A172 (cell line): ENCODE measurements at places on chromosomes 2 and 18. TPM values are rescaled to one million over a fixed set of nuclear protein-coding genes. Genes with fewer than 3 reads are reported as not detected.
A peak's percentile ranks its signal among the peaks of the same experiment; 100 is the strongest.

Gene MRPL30
- 53.6 and 67.3 TPM in 2 replicates for total RNA-seq

Gene COL4A4
- 0.38 and 0.41 TPM in 2 replicates for total RNA-seq

Gene SNORC
- total RNA-seq, result 0.17 and 0.86 TPM in 2 replicates

Gene ADAM23
- total RNA-seq, result 4.6 and 4.9 TPM in 2 replicates

Gene RAB6C
- total RNA-seq, result not detected in 2 replicates

Gene CCBE1
- total RNA-seq, result 6.5 and 8.3 TPM in 2 replicates

Gene CCDC74B
- total RNA-seq, result 52.8 and 60.1 TPM in 2 replicates

Gene PARD6G
- 4.8 and 8.8 TPM in 2 replicates for total RNA-seq

Gene VWC2L
- not detected in 2 replicates for total RNA-seq

- no peak for DNase-seq
Observed at GRCh38 chr18:57630754-57631595, 9.3 kb upstream of the NARS1 start.

DNA sequence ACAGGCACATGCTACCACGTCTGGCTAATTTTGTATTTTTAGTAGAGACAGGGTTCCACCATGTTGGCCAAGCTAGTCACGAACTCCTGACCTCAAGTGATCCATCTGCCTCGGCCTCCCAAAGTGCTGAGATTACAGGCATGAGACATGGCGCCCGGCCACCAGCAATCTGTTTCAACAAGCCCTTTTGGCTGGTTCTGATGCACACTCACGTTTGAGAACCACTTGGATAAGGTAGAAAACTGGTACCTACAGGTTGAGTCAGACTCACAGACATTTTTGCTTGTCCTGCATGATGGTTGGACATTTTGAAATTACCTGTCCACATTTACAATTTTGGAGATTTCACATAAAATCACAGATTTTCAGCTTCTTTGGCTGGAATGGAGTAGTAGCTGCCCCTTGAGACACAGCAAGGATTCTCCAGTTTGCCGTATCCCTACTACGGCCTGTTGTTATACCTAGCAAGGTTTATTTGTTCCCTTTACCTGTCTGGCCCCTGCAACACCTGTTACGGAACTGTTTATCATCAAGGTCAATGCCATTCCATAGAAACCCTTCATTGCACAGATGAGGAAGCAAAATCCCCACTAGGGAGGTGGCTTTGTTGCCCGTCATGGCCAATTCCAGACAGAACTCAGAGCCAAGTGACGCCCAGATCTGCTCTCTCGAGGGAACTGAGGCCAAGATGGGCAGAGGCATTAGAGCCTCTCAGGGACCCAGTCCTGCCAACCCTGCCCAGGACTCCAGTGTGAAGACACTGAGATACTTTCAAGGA lies 31.4 kb upstream of the IGFBP2 start:
- no peak for DNase-seq

- DNase-seq, result no peak
Observed at GRCh38 chr2:26754972-26755670, 9.0 kb upstream of the SLC35F6 start.

- no peak for DNase-seq
Observed at GRCh38 chr2:231535961-231536360, 5.7 kb upstream of the NMUR1 start.

- peak; percentile 8 for DNase-seq
Observed at GRCh38 chr2:66789741-66790140, 354.8 kb downstream of the MEIS1 start.

GRCh38 chr2:32835148-32835547 lies 111.6 kb upstream of the LTBP1 start:
- DNase-seq, result no peak

DNA sequence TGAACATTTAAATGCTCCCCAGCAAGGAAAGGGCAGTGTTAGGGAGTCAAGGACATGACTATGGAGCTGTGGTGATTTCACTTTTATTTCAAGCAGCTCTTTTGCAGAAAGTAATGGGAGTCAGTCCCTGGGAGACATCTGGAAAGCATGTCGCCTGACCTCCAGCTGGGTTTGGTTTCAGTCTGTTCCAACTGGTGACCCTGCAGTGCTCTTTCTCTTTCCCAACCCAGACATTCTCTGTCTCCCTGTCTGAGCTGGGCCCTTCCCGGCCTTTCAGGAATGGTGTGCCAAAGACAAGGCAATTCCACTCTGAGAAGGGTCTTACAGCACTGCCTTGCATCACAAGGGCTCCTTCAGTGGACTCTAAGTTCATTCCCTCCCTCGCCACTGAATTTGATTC lies 323.2 kb downstream of the OSR1 start:
- DNase-seq, result no peak

- no peak for DNase-seq
Observed at GRCh38 chr2:46300406-46300832, 3.2 kb downstream of the EPAS1 start.

GRCh38 chr2:85253890-85254289 lies 73.9 kb downstream of the TGOLN2 start:
- DNase-seq, result no peak

DNA sequence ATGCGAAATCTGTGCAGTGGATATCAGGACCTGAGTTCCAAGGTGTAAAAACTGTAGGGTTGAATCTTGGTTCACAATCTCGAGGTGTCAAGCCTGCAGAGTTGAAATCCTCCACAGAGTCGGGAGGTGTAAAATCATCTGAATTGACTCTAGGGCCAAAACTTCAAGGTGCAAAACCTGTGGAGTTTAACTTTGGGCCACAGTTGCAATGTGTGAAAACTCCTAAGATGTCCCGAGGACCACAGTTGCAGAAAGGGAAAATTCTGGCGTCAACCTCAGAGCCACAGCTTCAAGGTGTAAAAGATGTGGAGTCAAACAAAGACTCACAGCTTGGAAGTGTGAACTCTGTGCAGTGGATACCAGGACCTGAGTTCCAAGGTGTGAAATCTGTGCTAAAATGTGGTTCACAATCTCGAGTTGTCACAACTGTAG lies 9.8 kb upstream of the ZNF512 start:
- DNase-seq, result no peak

GRCh38 chr2:19496646-19497045 lies 138.2 kb upstream of the OSR1 start:
- DNase-seq, result peak; percentile 28

- DNase-seq, result no peak
Observed at GRCh38 chr18:79612291-79613108, 67.1 kb upstream of the CTDP1 start.

DNA sequence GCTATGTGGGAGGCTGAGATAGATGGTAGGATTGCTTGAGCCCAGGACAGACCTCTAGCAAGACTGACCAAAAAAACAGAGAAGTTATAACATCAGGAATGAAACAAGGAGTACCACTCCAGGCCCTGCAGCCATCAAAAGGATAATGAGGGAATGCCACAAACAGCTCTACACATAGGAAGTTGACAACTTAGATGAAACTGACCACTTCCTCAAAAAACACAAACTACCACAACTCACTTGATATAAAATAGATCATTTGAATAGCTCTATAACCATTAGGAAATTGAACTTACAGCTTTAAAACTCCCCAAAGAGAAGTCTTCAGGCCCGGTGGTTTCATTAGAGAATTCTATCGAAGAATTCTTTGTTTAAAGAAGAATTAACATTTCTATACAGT lies 12.9 kb upstream of the ESPNL start:
- DNase-seq, result no peak
